ENCODE measurements at places on chromosomes 2 and 18.

- no peak for DNase-seq
These were observed 177.3 kb downstream of the AGAP1 start for GRCh38 chr2:235670974-235671787.

GRCh38 chr2:26245231-26245732, 543 bp downstream of the HADHB start:
- peak; percentile 35 for DNase-seq

DNA sequence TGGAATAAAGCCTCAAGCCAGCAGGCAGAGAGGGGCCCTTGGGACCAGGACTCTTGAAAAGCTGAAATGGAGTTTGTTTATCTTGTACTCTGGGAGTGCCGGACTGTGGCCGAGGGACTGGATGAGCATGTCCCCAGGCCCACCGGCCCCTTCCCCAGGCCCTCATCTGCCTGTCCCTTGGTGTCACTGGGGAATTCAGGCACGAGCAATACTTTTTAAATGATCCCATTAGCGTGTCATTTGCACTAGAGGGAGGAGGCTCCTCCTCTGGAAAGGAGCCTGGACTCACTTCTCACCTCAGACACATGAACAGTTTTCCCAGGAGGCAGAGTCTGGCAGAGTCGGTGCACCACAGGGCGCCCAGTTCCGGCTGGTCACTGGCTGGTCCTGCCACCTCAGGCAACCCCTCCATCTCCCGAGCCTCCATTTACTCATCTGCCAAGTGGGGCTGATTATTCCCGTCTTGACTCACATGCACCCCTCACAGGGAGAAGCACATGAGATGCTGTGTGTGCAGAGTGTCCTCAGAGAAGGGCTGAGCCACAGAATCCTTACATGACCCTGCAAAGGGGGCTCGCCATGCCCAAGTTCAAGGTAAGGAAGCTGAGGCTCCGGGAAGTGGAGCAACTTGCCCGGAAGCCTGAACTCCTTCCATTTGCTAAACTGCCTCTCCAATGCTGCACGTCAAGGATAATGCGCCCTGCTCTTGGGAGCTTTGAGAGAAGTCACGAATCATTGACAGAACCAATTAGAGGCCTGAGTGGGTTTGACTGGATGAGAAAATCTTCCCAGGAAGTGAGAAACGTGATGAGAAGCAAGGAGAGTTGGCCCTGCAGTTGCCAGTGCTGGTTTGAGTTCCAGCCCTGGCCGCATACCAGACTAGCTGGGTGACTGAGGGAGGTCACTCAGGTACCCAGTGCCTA, 26.7 kb downstream of the CIB4 start:
- DNase-seq, result no peak

DNA sequence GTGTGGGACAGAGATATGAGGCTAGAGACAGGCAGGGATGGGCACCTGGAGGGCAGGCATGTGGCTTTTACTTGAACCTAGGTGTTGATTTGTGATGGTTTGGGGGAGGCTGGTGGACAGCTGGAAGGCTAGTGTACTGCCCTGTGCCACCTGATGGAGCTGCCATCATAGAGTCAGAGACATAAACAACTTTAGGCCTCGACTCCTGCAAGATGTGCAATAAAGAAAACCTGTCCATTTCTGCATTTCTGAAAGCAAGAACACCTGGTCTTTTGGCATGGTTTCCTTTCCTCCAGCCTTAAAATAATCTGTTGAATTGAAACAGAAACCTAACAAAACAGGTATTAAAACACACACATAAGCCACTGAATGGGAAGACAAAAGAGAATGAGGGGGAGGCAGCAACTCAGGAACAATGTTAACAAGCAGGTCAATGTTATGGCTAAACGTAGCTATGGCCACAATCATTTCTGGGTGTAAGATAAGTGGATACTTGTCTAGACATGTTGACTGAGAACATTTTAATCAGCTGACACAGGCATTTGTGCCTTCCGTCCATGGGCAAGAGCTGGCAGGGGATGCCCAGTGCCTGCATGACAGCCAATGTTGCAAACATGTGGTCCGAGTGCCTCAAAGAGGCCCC, 87.8 kb downstream of the KCTD1 start:
- no peak for DNase-seq

- no peak for DNase-seq
These were observed 633.4 kb upstream of the CELF4 start for GRCh38 chr18:38198956-38199355.

- DNase-seq, result no peak
These were observed 1.8 kb downstream of the MEMO1 start for GRCh38 chr2:32008805-32009515.

GRCh38 chr2:43084699-43085091, 141.7 kb downstream of the ZFP36L2 start:
- no peak for DNase-seq

GRCh38 chr2:4551691-4552474, 848.5 kb downstream of the DCDC2C start:
- no peak for DNase-seq

GRCh38 chr18:32696376-32696775, 76.4 kb downstream of the KLHL14 start:
- DNase-seq, result no peak

GRCh38 chr18:2087877-2088673, 483.2 kb downstream of the METTL4 start:
- DNase-seq, result no peak

DNA sequence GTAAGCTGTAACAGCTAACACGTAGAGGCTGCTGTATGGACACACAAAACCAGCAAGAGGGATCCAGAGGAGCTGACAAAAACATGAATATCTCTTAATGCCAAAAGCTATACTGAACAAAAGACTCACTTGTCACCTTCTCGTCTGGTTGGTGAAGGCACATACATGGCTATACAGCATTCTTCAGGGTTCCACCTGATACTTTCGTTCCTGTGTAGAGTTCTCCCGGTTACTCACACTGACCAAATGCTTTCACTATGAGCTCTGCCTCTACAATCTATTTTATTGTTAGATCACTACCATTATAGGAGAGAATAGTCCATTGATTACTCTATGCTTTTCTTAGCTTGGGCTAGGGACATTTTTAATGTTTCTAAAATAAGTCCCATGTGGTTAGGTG, 193.1 kb downstream of the HNMT start:
- no peak for DNase-seq

- no peak for DNase-seq
These were observed 106.4 kb downstream of the MBD2 start for GRCh38 chr18:54117853-54118773.

DNA sequence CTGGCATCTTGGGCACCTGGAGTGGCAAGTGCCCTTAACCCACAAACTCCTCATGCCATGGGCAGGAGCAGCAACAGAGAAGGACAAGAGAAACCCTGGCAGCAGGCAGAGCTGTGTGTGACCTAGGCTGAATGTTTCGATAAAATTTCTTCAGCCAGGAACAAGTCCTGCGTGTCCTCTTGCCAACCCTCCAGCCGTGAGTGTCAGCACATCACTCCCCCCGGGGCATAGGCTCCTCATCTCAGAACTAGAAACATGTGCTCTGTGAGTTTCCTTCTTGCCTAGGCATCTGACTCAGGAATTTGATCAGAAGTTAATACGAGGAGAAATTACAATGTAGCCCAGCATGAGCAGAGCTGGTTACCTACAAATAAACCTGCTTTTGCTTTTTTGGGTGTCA, 2.2 kb downstream of the ABCG8 start:
- DNase-seq, result no peak

GRCh38 chr2:85481818-85482777, 56.9 kb upstream of the MAT2A start:
- DNase-seq, result no peak

DNA sequence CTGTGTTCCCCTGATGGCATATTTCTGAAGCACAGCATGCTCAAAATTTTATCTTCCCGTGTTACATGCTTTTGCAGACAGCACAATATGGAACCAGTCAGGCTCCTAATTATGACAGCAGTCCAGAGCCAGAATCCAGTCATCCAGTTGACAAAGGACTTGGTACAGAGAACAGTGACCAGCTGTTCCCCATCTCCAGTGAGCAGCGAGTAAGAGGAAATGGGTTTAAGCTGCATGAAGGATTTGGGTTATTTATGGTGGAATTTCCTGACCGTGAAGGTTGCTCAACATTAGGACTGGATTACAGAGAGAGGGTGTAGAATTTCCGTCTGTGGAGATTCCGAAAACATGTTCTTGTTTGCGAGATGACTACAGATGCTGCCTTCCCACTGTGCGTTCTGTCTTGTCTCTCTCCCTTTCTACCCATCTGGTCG, 24.4 kb downstream of the SGPP2 start:
- no peak for DNase-seq

DNA sequence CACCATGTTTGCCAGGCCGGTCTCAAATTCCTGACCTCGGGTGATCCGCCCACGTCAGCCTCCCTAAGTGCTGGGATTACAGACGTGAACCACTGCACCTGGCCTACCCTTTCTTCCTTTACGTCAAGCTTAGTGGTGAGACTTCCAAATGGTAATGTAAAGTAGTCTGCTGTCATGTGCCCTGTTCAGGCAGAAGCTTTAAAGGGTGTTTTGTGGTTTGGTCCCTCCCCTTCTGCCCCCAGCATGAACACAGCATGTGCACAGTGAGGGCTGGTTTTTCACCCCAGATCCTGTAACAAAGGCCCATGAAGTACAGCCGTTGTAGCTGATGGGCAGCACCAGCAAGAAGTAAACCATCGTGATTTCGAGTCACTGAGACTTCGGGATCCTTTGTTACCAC, 2.7 kb upstream of the DTYMK start:
- no peak for DNase-seq

DNA sequence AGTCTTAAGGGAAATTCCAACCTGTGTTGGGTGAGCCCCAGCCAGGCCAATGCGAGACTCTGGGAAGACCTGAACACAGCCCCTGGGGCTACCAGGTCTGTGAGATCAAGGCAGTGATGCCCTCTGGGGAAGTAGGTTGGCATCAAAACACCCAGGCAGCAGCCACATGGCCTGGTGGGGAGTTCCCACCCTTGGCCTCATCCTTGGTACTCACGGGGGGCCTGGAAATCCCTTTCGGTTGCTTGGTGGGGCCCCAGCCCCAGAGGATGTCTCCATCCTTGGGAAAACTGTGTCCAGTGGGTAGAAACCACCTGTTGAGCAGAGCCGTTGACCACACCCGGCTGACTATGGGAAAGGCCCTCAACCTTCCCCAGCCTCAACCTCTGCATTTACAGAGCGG, 56.0 kb upstream of the PXDN start:
- DNase-seq, result no peak

GRCh38 chr2:62505109-62505749, 766 bp downstream of the TMEM17 start:
- DNase-seq, result no peak

GRCh38 chr2:86001326-86001725, 104.4 kb downstream of the POLR1A start:
- DNase-seq, result no peak

- no peak for DNase-seq
These were observed 772.2 kb downstream of the TRIB2 start for GRCh38 chr2:13488965-13489364.

GRCh38 chr2:8552293-8552801, 129.5 kb upstream of the ID2 start:
- no peak for DNase-seq

DNA sequence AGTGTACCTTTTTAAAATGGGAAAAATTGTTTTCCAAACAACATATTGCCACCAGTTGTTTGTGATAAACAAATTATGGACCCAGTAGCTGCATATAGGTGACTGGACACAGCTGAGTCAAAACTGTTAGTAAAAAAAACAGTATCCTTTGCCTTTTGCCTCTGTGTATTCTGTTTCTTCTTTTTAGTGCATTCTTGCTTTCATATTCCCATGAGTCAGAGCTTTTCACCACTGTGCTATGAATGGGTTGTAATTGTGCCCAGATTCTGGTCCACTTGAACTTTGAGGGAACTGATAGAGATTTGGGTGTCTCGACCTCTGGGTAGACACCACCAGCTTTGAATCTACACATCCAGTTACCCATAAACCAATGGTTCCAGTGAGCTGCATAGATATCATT, 1441.9 kb upstream of the ZEB2 start:
- no peak for DNase-seq

DNA sequence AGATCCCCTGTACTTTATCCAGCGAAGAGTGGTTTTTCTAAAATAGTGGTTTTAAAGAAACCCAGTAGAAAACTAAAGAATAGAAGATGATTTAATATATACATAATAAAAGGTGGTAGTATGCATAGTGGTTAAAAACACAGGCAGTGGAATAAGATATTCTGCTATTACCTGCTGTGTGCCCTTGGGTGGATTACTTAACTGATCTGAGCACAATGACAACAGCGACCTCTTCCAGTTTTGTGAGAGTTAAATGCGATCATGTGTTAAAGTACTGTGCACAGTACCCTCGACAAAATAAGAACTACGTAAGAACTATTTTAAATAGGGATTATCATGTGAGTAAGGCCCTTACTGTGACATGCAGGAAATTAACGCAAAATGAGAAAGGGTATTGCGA, 30.0 kb upstream of the CHMP1B start:
- DNase-seq, result no peak

DNA sequence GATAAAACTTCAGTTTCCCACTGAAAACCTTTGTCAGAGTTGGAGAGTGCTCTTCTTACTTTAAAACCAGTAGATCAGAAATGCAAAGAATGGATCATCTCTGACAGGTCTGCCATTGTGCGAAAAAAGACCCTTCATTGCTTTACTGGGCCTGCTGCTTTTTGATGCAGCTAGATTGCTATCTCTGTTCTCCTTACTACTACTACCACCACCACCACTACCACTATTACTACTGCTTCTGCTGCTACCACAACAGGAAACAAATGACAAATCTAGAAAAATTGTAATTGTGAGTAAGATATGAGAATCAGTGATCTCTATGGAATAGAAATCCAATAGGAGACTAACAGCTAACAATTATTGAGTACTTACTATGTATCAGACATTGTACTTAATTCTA, 85.8 kb downstream of the PKP4 start:
- DNase-seq, result no peak
